ENCODE measurements at places on chromosomes 4 and X. TPM values are rescaled to one million over a fixed set of nuclear protein-coding genes. Genes with fewer than 3 reads are reported as not detected.
A peak's percentile ranks its signal among the peaks of the same experiment; 100 is the strongest.

The ADH1C gene
- total RNA-seq, result 0.69 TPM

The FRG2 gene
- not detected for total RNA-seq

The MAGEA2B gene
- not detected for total RNA-seq

The SLITRK4 gene
- 2.1 TPM for total RNA-seq

The SPANXA2 gene
- total RNA-seq, result not detected

The PPEF2 gene
- total RNA-seq, result not detected

The PDE5A gene
- 24.2 TPM for total RNA-seq

The PGM2 gene
- total RNA-seq, result 20.0 TPM

The FDCSP gene
- total RNA-seq, result 0.75 TPM

The ADH1B gene
- not detected for total RNA-seq

The TEX11 gene
- not detected for total RNA-seq

The SGCB gene
- total RNA-seq, result 30.2 TPM

The ENOPH1 gene
- 28.0 TPM for total RNA-seq

GRCh38 chr4:7426525-7427171 is 8.1 kb downstream of the PSAPL1 start:
- no peak for DNase-seq
- H3K27me3 ChIP-seq, result no peaks in the 10 kb centered on the region
- H3K4me3 ChIP-seq, result no peak overlapping the region
- no peak overlapping the region for H3K27ac ChIP-seq
- H3K36me3 ChIP-seq, result no peaks in the 10 kb centered on the region

DNA sequence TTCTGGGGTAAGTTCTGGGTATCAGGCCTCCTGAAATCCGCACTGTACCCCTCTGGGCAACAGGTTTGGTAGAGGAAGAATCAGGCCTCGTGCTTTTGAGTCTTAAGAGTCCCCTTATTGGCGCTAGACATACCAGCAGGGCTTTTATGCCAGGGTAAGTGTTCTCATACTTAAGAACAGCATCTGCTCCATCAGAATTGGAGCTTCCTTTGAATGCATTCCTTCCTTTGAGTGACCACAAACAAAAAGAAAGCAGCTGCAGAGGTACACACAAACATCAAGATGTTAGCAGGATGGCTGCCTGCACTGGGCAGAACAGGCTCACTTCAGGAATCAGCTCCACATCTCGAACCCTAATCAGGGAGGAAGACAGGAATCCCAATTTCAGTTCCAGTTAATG is 156.8 kb downstream of the MGST2 start:
- H3K36me3 ChIP-seq, result peaks cover 10% of the 10 kb centered on the region
- no peaks in the 10 kb centered on the region for H3K27me3 ChIP-seq
- H3K4me1 ChIP-seq, result peaks cover 13% of the 10 kb centered on the region
- no peak overlapping the region for H3K27ac ChIP-seq
- DNase-seq, result no peak

- no peak overlapping the region for H3K4me3 ChIP-seq
- DNase-seq, result no peak
- H3K27ac ChIP-seq, result no peak overlapping the region
- H3K36me3 ChIP-seq, result no peaks in the 10 kb centered on the region
Measured at GRCh38 chr4:162706632-162707031, 460.1 kb downstream of the NAF1 start.

GRCh38 chr4:5366009-5366386 is 314.7 kb downstream of the STK32B start:
- H3K36me3 ChIP-seq, result no peaks in the 10 kb centered on the region
- no peaks in the 10 kb centered on the region for H3K4me1 ChIP-seq
- DNase-seq, result no peak
- H3K27ac ChIP-seq, result no peak overlapping the region

- H3K4me1 ChIP-seq, result no peaks in the 10 kb centered on the region
- no peak overlapping the region for H3K27ac ChIP-seq
- H3K36me3 ChIP-seq, result no peaks in the 10 kb centered on the region
- H3K4me3 ChIP-seq, result no peak overlapping the region
Measured at GRCh38 chrX:155134255-155134654, 62.9 kb downstream of the BRCC3 start.

- H3K4me3 ChIP-seq, result no peak overlapping the region
- no peaks in the 10 kb centered on the region for H3K27me3 ChIP-seq
- H3K36me3 ChIP-seq, result peaks cover 55% of the 10 kb centered on the region
- no peaks in the 10 kb centered on the region for H3K4me1 ChIP-seq
- H3K27ac ChIP-seq, result no peak overlapping the region
- DNase-seq, result no peak
Measured at GRCh38 chrX:16699389-16699788, 13.1 kb downstream of the CTPS2 start.

DNA sequence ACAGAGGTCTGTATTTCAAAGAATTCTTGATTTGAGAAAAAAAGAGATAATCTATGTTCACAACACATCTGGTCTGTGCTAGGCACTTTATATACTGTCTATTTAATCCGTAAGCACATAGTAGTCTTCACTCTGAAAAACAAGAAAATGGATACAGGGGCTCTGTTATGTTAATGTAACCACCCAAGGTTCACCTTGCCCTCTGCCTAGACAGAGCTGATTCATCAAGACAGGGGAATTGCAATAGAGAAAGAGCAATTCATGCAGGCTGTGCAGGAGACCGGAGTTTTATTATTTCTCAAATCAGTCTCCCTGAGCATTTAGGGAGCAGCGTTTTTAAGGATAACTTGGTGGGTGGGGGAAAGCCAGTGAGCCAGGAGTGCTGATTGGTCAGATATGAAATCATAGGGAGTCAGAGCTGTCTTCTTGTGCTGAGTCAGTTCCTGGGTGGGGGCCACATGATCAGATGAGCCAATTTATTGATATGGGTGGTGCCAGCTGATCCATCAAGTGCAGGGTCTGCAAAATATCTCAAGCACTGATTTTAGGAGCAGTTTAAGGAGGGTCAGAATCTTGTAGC is 92.9 kb upstream of the TNIP3 start:
- H3K4me3 ChIP-seq, result no peak overlapping the region
- H3K27ac ChIP-seq, result no peak overlapping the region
- no peaks in the 10 kb centered on the region for H3K36me3 ChIP-seq
- H3K27me3 ChIP-seq, result no peaks in the 10 kb centered on the region

- peaks cover 9% of the 10 kb centered on the region for H3K36me3 ChIP-seq
- no peak overlapping the region for H3K4me3 ChIP-seq
- H3K27me3 ChIP-seq, result no peaks in the 10 kb centered on the region
- H3K27ac ChIP-seq, result no peak overlapping the region
- peaks cover 26% of the 10 kb centered on the region for H3K4me1 ChIP-seq
Measured at GRCh38 chr4:169208516-169208915, 62.2 kb downstream of the SH3RF1 start.

GRCh38 chr4:83771113-83771705 is 235.3 kb downstream of the GPAT3 start:
- DNase-seq, result no peak
- no peaks in the 10 kb centered on the region for H3K4me1 ChIP-seq
- H3K36me3 ChIP-seq, result no peaks in the 10 kb centered on the region
- peaks cover 14% of the 10 kb centered on the region for H3K27me3 ChIP-seq
- no peak overlapping the region for H3K27ac ChIP-seq

DNA sequence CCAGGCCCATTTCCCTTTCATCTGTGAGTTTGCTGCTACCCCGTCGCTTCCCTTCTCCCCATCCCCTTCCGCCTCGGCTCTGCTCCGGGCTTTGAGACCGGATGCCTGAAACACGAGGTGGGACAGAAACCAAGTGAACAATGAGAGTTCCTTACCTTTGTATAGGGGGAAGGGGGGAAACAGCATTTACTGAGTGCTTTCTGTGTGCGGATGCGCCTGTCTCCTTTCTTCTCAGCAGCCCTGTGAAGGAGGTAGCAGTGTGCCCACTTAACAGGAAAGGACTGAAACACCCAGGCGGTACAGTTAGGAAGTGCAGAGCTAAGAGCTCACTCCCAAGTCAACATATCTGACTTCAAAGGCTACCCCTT is 43.2 kb upstream of the TMSB15B start:
- no peaks in the 10 kb centered on the region for H3K36me3 ChIP-seq
- peak overlapping the region; percentile 91 for H3K27ac ChIP-seq
- H3K4me3 ChIP-seq, result peak overlapping the region; percentile 84
- no peaks in the 10 kb centered on the region for H3K27me3 ChIP-seq
- no peak for DNase-seq

GRCh38 chr4:154414796-154415195 is 76.8 kb downstream of the DCHS2 start:
- no peak for DNase-seq
- H3K4me3 ChIP-seq, result no peak overlapping the region
- no peak overlapping the region for H3K27ac ChIP-seq
- H3K4me1 ChIP-seq, result peaks cover 23% of the 10 kb centered on the region
- H3K27me3 ChIP-seq, result peaks cover 10% of the 10 kb centered on the region

DNA sequence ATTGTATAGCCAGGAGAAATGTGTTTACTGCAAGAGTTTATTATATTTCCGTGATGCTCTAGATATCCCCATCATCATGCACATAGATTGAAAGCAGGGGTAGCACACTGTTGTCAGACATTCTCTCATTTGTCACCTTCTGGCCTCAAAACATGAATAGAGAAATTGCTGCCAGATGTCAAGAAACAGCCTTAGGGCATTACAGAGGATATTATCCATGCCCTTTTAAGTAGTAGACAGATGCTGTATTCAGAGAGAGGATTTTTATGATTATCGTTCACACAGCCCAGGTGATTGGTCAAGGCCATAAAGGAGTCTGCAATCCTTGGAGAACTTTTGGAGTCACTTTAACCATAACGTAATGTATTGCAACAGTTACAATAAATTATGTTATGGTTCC is 1961.5 kb upstream of the TENM3 start:
- DNase-seq, result no peak
- H3K36me3 ChIP-seq, result no peaks in the 10 kb centered on the region
- no peaks in the 10 kb centered on the region for H3K27me3 ChIP-seq
- H3K27ac ChIP-seq, result no peak overlapping the region

- H3K27me3 ChIP-seq, result no peaks in the 10 kb centered on the region
- no peak overlapping the region for H3K4me3 ChIP-seq
- no peak for DNase-seq
- H3K27ac ChIP-seq, result no peak overlapping the region
- H3K36me3 ChIP-seq, result peaks cover 11% of the 10 kb centered on the region
- H3K4me1 ChIP-seq, result peaks cover 13% of the 10 kb centered on the region
Measured at GRCh38 chrX:10110984-10111363, 45.8 kb upstream of the CLCN4 start.

- H3K36me3 ChIP-seq, result no peaks in the 10 kb centered on the region
- H3K4me1 ChIP-seq, result peaks cover 14% of the 10 kb centered on the region
- H3K27ac ChIP-seq, result no peak overlapping the region
- DNase-seq, result no peak
Measured at GRCh38 chr4:74501579-74501978, 56.6 kb downstream of the AREG start.

DNA sequence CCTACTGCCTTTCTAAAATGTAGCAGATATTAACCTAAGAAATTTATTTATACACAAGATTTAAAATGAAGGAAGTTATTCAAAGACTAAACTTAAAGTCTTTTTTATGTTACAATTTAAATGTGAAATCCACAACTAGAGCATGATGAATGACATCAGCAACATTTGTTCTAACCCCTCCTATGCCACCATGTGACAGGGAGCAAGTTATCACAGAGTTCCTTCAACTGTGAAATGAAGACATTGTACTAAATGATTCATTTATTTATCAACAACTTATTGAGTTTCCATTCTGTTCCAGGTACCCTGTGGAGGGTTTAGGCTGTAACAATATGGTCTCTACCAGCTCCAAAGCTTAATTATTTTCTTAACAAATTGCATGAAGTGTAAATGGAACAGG is 76.9 kb downstream of the SLC39A8 start:
- peaks cover 3% of the 10 kb centered on the region for H3K36me3 ChIP-seq
- no peak overlapping the region for H3K4me3 ChIP-seq
- H3K4me1 ChIP-seq, result no peaks in the 10 kb centered on the region
- DNase-seq, result no peak
- H3K27me3 ChIP-seq, result no peaks in the 10 kb centered on the region

- no peak overlapping the region for H3K27ac ChIP-seq
- DNase-seq, result no peak
- H3K27me3 ChIP-seq, result peaks cover 13% of the 10 kb centered on the region
- no peaks in the 10 kb centered on the region for H3K4me1 ChIP-seq
- no peak overlapping the region for H3K4me3 ChIP-seq
- no peaks in the 10 kb centered on the region for H3K36me3 ChIP-seq
Measured at GRCh38 chr4:138659037-138659811, 356.4 kb upstream of the NOCT start.

DNA sequence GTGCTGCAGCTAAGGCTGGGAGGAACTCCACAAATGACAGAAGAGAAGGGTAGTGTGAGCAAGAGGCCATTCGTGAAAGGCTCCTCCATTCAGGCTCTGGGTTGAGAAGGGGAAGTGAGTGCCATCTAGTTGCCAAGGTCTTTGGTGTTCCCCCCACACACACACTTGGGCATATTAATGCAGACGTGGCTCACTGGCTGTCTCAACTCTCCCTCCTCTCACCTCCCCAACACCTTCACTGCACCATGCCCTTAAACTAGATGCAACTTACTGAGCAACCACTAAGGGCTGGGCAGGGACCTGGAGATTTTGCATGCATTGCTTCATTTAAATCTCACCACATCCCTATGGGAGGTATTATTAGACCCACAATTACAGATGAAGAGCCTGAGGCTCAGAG is 8.7 kb downstream of the CLRN2 start:
- H3K27me3 ChIP-seq, result peaks cover 30% of the 10 kb centered on the region
- no peak for DNase-seq
- H3K4me3 ChIP-seq, result no peak overlapping the region
- H3K27ac ChIP-seq, result no peak overlapping the region
- no peaks in the 10 kb centered on the region for H3K4me1 ChIP-seq

GRCh38 chr4:13483768-13484121 is 395 bp downstream of the RAB28 start:
- peak overlapping the region; percentile 89 for H3K4me3 ChIP-seq
- no peaks in the 10 kb centered on the region for H3K36me3 ChIP-seq
- DNase-seq, result no peak
